Esophagus muscularis mucosa (tissue), 4 donors: ENCODE measurements at places on chromosomes 3 and 15.

DNA sequence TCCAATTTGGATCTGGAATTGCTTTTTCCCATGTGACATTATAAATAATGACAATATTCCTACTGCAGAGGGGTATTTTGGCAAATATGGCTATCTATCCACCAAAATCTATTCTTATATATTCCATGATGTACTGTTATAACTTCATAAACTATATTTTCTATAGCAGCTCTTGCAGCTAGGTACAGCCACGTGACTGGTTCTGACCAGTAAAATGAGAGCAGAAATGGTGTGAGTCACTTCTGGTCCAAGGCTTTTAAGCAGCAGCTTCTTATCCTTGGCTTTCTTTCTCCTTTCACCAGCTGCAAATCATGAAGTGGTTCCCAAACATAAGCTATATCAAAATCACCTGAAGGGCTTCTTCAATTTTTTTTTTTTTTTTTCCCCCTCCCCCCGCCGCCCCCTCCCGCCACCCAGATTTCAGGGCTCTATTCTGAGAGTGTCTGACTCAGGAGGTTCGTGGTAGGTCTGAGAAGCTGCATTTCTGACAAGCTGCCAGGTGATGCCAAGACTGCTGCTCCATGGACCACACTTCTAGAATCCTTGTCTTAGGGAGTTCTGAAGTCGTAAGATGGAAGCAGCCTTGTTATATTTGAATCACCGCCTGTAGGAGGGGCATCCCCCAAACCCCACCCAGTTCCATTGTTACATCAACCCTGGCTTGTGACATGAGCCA, 357.5 kb downstream of the CHST2 start:
- DNase-seq, result no peak

DNA sequence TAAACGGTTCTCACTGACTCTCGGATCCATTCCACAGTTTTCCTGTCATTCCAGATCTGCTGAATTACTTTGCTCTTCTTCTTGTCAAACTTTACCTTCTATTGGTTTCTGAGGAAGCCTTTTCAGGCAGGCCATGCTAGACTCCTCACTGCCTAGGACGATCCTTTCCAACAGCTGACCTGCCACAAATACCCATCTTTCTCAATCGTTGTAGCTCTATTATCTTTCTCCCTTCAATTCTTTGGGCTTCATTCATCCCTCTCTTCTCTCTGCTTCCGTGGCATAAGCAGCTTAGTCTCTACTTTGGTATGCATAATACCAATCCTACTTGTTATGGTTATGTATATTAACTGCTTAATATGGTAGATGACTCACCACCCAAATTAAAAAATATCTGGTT, 421.8 kb downstream of the NLGN1 start:
- DNase-seq, result no peak

GRCh38 chr3:73575519-73575918, 49.2 kb downstream of the PDZRN3 start:
- DNase-seq, result no peak

- DNase-seq, result no peak
These were observed 23.9 kb downstream of the SEC22C start for GRCh38 chr3:42557854-42558253.

DNA sequence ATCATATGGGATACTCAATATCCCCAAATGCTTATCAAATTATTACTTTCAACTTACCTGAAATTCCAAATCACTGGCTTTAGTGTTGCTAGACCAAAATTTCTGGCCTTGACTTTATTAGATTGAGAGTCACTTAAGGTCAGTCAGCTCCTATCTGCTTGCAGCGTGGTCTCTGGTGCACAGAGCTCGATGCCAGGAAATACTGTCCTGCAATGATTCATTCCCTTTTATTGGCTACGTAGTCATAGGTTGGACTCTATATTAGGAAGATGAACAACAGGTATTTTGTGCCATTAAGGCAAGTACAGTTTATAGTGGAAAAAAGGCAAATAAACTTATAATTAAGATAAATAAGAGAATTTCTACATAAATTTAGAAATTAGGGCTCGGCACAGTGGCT, 378.6 kb upstream of the MCTP2 start:
- DNase-seq, result no peak

- DNase-seq, result no peak
These were observed 20.4 kb downstream of the TGM5 start for GRCh38 chr15:43246261-43246774.

- no peak for DNase-seq
These were observed 3.7 kb upstream of the TMED3 start for GRCh38 chr15:79307251-79307650.

DNA sequence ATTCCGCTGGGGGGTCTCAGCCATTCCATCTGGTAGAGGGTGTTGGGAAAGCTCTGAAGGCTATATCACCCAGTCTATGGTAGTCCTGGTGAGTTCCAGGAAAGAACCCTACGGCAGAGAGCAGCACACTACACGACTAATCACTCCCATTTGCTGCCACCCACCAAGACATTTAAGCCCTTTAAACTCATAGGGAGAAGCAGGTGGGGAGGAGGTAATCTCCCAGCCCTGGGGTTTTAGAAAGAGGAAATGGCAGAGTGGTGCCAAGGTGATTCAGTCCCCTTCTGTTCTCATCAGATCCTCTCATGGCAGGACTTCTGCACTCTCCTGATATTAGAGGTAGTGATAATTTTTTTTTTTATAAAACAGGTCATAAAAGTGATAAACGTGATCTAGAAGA, 10.6 kb upstream of the VWA5B2 start:
- DNase-seq, result no peak

- no peak for DNase-seq
These were observed 12.4 kb downstream of the POPDC2 start for GRCh38 chr3:119647843-119648575.

DNA sequence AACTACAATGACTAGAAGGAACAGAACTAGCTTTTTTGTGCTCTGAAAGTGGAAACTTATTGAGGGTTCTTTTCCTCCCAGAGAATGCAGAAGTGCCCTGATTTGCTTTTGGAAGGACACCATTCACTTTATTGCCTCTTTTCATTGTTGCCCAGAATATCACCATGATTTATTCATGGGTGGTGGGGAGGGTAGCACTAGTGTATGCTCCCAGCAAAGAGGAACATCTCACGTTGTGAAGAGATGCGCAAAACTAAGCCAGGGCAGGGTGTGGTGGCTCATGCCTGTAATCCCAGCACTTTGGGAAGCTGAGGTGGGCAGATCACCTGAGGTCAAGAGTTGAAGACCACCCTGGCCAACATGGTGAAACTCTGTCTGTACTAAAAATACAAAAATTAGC, 31.4 kb downstream of the FLNB start:
- DNase-seq, result no peak

- DNase-seq, result no peak
These were observed 234.6 kb upstream of the CBLB start for GRCh38 chr3:106103383-106103782.

GRCh38 chr3:182212479-182213076, 500.9 kb downstream of the SOX2 start:
- DNase-seq, result no peak

DNA sequence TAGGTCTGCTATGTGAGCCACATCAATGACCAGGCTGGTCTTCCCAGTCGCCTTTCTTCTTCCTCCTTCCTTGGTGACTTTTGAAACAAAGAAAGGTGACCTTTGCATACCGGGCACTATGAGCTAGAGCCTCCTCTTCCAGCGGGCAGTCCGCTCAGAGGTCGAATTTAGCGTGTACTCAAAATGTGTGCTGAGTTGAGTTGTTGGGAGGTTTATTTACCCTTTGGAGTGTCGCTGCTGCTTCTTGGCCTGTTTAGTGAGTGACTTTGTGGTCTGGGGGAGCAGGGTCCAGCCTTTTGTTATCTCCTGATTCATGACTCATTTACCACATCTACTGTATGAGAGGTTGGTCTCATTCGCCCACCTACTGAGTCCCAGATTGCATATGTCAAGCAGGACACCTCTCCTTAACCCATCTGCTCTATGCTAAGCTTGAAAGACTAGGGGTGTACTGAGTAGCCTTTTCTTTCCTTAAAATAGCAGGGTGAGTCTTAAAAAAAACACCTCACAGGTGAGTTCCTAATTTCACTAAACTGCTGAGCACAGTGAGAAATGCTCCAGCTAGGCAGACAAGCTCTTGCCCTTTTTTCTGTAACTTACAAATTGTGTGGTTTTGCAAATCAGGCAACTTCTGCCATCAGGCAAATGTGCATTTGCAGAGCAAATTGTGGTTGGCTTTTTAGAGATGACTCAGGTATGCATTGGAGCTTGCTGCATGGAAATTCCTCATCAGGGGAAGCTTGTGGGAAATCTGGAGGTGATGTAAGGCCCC, 3.2 kb upstream of the SIAH2 start:
- DNase-seq, result no peak

GRCh38 chr15:89127054-89127702, 38.9 kb downstream of the ABHD2 start:
- DNase-seq, result no peak

DNA sequence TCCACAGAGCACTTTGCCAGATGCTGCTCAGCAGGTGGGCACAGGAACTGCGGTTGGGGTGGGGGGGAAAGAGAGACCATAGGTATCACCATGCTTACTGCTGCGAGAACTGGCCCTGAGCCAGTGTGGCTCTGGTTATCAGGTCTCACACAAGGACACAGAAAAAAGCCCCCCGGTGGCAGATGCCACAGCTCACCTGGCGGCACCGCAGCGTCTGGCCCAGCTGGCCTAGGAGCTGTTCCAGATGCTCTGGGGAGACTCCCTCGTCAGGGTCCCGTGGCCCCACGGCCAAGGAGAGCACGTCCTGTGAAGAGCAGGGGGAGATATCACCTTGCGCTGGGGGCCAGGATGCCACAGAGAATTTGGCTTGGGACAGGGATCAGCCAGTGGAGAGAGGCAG, 10.8 kb downstream of the CDAN1 start:
- no peak for DNase-seq

GRCh38 chr3:194993896-194994295, 277.1 kb downstream of the XXYLT1 start:
- DNase-seq, result no peak

DNA sequence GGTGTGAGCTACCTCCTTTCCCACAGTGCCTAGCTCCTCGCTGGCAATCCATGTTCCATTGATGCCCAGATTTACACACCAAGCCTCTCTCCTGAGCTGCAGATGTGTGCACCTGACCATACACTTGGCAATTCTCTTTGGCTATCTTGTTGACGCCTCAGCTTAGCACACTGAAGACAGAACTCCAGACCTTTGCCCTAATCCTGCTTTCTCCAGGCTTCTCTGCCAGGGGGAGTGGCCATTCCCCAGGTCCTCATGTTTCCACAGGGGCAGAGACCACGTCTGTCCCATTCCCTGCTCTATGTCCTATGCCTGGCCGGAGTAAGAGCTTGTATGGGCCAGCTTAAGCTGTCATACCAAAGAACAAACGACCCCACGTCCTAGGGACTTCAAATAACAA, 30.2 kb upstream of the ALDH1L1 start:
- DNase-seq, result no peak

GRCh38 chr15:78540871-78541743, 863 bp downstream of the PSMA4 start:
- no peak for DNase-seq

DNA sequence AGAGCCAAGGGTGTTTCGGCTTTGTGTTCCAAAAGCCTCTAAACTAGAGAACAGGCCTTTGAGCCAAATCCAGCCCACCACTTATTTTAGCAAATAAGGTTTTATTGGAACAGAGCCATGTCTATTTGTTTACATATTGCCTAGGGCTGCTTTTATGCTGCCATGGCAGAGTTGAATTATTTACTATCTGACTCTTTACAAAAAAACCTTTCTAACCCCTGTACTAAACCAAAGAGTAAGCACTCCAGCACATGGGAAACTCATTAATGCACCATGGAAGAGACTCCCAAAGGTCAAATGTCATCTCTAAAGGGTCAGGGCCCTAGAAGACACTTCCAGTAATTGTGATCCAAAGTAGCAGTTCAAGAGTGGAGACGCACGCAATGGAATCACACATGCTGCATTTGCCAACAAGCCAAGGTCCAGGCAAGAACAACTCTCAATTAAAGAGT, 22.3 kb downstream of the OSBPL10 start:
- peak; percentile 31 for DNase-seq

DNA sequence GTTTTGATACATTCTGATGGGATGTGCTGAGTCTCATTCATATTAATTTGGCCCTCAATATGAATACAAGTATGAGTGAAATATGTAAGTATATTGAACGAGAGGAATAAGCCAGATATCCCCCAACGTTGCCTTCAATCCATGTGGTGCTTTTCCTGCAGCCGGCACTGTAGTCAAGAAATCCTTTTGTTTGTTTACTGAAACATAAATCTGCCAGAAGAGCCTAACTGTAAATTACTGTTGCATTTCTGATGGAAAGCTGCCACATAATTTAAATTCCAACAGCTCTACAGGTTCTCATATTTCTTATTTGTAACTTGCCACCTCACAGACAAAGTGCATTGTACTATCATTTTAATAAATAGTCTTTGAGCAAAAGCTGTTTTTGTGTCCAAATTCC, 314.0 kb downstream of the KBTBD8 start:
- no peak for DNase-seq

DNA sequence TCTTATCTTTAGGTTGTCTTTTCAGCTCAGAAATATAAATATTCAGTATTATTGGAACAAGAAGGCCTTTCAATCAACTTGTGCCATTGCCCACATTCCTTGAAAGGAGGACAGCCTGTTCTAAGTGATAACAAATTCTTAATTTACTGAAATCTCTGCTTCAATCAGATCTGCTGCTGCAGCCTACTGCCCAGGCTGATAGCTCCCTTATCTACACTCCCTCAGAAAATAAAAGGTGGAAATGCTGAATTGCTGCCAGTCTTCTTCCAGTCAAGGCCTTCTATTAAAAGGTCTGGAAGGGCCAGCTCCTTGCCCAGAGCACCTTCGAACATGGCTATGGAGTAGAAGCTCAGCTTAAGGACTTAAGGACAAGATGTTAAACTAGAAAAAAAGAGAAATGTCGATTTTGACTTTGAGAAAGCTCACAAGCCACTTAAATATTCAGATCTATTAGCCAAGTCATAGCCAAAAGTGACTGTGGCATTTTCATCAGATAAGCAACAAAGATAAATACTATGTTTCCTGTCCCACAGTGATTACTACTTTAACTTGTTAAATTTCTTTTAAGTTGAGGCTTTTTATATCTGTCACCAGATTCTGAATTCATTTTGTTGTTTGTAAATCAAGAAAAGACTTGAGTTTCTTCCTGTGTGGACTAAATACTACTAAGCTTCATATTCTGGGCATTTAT, 480.5 kb upstream of the CBLB start:
- DNase-seq, result no peak

GRCh38 chr3:141913150-141913811, 36.8 kb downstream of the ATP1B3 start:
- DNase-seq, result no peak
